ENCODE measurements at places on chromosomes 7 and 10.

DNA sequence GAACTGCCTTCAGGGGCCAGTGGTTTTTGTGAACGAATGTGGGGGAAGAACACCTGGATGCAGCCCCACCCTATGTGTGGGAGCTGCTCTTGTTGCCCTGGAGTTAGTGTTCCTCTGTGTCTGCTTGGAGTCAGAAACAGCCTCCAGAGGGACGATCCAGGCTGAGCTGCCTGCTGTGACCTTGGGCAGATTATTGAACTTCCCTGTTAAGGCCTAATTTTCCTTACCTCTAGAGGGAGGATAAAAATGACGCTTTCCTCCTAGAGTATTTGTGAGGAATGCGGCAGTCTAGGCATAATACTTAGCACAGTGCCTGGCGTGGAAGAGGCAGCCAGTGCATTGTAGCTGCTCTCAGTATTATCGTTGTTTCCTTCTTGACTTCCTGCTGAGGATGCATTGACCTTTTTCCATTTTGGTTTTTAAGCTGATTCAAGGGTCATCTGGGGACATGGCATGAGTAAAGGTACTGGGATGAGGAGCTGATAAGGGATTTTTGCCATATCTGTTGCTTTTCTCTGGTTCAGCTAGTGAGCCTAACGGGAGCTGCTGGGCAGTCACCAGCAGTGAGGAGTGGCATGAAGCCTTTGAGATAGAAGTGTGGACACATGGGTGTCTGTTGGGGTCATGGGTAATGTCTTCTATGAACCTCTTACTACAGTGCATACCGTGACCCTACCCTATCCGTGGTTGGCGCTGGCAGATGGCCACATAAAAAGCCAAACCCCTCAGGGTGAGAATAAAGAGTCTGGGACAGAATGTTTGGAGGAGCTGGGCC, 6.4 kb downstream of the ZFYVE27 start:
- no peak for DNase-seq

- no peak for DNase-seq
Measured at GRCh38 chr10:89481662-89482061, 53.7 kb downstream of the SLC16A12 start.

- no peak for DNase-seq
Measured at GRCh38 chr10:3353235-3353634, 180.7 kb upstream of the PITRM1 start.

DNA sequence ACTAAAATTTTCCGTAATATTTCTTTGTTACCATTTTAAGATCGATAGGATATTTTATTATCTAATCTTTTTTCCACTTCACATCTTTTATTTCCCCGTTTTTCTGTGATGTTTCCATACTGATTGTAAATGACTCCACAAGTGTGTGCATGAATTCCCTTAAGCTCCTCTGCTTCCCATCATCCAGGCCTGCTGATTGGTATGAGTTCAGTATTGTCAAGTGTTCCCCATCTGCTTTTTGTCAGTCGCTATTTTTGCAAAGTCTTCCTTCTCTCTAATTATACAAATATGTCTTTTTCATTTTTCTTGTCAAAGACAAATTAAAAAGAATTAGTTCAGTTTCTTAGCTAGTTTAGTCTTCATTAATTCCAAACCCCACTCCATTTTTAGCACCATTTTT, 184.7 kb downstream of the EXOC4 start:
- no peak for DNase-seq

DNA sequence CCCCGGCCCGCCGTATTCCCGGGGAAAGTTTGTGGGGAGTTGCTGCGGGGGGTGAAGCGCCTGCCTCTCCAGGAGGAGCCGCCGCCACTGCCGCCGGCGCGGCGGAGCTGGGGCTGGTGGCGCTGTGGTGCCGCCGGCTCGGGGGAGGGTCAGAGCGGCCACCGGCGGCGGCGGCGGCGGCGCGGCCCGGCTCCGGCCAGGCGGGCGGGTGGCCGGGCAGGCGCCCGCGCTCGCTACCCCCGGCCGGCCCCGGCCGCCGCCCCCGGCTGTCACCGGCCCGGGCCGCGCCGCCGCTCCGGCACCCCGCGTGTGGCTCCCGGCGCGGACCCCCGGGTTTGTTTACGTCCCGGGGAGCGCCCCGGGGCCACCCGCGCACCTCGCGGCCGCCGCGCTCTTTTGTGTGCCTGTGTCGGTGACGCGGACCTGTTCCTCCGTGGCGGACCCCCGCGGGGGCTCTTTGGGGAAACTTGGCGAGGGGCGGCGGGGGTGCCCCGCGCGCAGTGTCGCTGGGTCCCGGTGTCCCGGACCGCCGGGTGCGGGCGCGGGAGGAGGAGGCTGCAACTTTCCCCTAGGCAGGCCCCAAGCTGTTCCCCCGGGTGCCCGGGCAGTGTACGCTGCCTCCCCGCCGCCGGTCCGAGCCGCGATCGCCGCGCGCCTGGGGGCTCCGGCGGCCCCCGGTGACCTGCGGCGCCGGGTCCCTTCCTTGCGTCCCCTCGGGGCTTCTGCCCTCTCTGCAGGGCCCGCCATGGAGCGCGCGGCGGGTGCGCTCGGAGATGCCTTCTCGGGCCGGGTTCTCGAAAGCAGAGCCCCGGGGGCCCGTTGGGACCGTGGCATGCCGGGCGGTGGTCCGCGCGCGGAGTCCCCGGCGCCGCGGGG, 593 bp upstream of the CUX1 start:
- no peak for DNase-seq

DNA sequence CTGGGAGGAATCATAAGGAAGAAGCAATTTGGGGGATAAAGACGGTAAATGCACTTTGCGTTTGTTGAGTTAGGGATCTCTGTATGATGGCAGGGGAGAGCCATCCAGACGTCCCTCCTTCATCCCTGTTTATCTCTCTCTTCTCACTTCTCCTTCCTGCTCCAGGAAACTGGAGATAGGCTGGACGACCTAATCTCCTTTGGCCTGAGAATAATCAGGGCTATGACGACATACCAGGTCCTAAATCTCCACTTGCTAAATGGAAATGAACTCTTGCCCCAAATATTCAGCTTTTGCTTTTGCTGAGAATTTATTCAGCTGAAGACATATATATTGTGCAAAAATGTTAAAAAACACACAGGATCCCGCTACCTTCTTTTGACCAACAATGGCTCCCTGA, 182.9 kb upstream of the INHBA start:
- DNase-seq: no peak

DNA sequence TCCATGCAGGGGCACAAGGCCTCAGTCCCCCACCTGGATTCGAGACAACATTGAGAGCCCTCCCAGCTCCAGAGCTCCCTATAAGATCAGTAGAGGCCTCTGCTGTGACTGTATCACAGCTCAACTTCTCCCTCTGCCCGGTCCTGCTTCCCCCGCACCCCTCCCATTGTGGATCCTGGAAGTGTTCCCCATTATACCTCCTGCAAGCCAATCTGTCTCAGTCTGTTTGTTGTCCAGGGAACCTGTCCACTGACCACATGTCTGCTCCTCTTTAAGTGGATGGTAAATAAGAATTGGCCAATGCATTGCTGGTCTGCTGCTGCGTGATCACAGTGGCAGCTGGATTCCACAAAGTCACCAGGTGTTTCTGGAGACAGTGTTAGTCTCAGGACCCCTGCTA, 259.7 kb upstream of the HABP2 start:
- no peak for DNase-seq

GRCh38 chr10:75159519-75159918, 48.1 kb downstream of the SAMD8 start:
- no peak for DNase-seq

- no peak for DNase-seq
Measured at GRCh38 chr7:129271500-129272355, 46.9 kb downstream of the AHCYL2 start.

GRCh38 chr10:116053910-116054309, 219.1 kb downstream of the GFRA1 start:
- no peak for DNase-seq

GRCh38 chr10:10389182-10389581, 628.5 kb upstream of the CELF2 start:
- no peak for DNase-seq

GRCh38 chr7:150949564-150949963, 28.6 kb downstream of the KCNH2 start:
- DNase-seq: peak; percentile 19

DNA sequence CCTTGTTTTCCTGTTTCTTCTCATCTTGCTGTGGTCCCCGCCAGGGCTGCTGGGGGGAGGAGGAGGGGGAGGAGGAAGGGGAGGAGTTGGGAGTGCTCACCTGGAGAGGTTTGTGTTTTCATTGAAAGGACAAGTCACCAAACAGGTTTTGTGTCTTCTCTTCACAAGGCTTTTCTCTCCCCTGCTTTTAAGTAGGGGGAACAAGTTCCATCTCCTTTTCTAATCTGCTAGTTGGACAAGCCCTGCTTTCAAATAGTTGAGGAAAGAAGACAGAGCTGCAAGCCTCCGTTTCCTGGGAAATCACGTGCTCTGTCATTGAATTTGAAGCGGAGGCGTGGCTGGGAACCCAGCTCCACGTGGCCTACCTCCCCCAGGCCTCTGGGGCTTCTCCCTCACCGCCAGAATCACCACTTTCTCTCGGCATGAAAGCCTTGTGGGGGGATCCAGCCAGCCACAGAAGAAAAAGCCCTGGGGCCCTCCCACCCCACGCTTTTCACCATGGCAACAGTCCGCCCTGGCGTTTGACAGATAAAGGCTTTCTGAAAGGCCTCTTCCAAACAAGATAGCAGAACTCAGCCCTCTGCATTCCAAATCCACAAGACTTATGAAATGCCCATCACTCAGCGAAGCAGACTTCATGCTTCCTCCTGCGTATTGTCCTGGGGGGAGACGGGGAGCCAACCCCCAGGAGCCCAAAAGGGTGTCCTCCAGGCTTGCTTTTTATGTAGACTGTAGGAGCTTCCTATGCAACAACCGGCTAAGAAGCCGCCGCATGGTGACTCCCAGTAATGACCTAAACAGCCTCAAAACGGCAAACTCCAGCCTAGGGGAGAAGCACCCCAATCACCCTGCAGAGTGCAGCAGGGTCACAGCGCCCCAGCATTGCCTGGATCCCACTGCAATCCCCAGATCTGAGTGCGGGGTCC, 51.7 kb downstream of the PROSER2 start:
- no peak for DNase-seq

- no peak for DNase-seq
Measured at GRCh38 chr7:139635526-139636302, 112.2 kb downstream of the CLEC2L start.

GRCh38 chr10:93199191-93199751, 125.6 kb downstream of the CYP26A1 start:
- no peak for DNase-seq

- DNase-seq: no peak
Measured at GRCh38 chr7:48170506-48170905, 752 bp upstream of the ABCA13 start.

DNA sequence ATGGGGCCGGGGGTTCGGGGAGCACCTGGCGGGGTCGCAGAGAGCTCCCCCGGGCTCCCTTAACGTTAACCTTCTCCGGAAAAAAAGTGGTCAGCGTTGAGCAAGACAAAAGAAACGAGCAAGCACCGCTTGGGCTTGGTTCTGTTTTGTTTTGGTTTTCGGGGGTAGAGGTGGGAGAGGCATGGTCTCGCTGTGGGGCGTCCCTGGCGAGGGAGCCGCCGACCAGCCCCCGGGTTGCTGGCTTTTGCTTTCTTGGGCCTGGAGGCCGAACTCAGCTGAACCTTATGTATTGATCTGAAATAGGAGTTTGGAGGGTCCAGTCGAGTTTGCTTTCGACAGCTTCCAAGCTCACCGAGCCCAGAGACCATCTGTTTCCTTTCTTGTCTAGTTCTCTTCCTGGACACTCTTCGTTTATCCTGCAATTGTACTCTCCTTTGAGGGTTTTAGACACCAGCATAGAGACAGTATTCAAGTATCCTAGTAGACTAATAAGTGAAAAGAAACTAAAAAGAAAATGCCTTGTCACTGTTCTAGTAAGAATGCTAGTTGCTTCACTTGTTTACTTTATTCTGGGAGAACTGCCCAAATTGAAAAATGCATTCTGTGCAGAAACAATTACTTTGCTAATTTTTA, 980 bp downstream of the FHIP2A start:
- DNase-seq: no peak

- DNase-seq: no peak
Measured at GRCh38 chr10:110534571-110534970, 32.9 kb upstream of the SMC3 start.

- DNase-seq: no peak
Measured at GRCh38 chr7:95502403-95502802, 16.7 kb downstream of the ASB4 start.

DNA sequence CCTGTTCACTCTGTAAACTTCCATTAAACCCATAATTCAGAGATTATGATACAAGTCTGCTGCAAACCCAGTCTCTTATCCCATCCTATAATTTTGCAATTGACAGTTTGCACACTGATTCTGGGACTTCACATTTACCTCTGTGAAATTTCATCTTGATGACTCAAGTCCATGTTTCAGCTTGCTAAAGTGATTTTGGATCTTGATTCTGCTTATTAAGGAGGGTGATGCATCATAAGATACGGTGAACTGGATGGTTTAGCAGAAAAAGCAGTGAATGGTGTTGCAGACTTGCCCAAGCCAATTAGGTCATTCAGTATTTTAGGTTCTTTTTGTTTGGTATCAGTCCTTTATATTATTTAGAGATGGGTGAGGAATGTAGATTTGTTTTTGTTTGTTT, 125.5 kb upstream of the PODXL start:
- no peak for DNase-seq

GRCh38 chr10:122782911-122783310, 62.7 kb downstream of the CUZD1 start:
- no peak for DNase-seq

DNA sequence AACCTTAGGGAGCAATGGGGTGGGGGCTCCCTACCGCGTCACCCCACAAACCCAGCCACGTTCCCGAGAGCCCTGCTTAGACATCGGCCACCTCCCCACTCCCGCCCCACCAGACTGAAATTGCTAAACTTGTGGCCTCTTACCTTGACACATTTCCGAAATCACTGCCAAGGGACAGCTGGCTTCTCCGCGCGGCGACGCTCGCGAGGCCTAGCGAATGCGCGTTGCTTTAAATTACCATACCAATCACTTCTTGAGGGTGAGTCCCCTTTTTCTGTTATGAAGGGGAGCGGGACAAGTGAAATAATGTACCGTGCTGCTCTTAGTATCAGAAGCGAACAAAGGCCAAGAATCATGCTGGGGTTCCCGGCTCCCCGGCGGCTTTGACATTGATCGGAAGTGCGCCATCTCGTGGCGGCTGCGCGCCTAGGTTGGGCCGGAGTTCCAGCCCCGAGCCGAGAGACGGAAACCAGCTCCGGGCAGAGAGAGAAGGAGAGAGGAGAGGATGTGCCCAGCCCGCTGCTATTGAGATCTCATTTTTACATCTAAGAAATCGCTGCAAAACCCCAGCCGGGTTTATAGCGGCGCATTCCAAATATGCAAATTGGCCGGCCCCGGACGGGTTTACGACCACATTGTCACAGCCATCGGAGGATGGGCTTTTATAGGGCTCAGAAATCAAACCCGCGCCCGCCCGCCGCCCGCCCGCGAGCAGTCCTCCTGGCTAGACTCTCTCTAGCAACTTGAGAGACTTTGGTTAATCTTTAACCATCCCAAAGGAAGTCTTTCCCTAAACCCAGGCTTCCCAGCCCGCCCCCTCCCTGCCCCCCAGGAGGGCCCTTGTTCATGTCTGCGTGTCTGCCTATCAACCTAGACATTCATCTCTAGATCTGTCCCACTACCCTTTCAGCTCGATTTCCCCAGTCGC, 5.3 kb downstream of the HOXA11 start:
- DNase-seq: peak; percentile 66

GRCh38 chr7:44291066-44291732, 34.2 kb downstream of the CAMK2B start:
- no peak for DNase-seq

GRCh38 chr7:51075681-51076580, 240.7 kb downstream of the COBL start:
- DNase-seq: no peak

- no peak for DNase-seq
Measured at GRCh38 chr10:12704488-12704887, 297.0 kb downstream of the CCDC3 start.

GRCh38 chr7:38628630-38629385, 2.4 kb downstream of the AMPH start:
- no peak for DNase-seq

Measured in GM12892 (cell line).